NCI-H1092 (cell line): ENCODE measurements at places on chromosomes 3 and 15.

GRCh38 chr3:148631124-148631903 is 66.4 kb upstream of the AGTR1 start:
- DNase-seq: no peak

GRCh38 chr15:27598251-27599009 is 500.7 kb downstream of the OCA2 start:
- no peak for DNase-seq

DNA sequence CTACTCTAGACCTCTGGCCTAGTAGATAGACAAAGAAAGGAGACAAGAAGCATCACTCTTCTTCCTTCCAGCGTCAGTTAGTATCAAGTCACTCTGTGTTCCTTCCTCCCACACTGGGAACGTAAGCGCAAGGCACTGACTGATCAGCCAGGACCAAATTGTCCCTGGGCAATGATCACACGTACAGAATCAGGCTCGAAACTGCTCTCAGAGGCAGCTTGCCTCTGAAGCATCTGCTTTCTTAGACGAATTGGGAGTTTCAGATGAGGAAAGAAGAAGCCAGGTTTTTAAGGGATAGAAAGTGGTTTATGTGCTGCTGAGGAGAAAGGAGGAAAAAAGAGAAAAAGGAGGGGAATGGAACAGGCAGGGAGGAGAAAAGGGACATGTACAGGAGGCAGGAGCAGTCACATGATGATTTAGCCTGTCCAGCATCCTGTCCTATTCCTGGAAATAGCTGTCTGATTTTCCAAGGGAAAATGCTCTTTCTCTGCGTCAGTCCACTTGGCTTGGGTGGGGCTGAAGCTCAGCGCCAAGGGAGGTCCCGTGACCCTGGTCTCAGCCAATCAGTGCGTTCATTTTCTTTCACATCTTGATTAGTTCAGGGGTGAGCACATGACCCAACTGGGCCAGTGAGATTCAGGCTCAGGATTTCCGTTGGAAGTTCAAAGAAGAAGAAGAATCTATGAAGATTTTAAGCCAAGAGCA is 102.0 kb upstream of the PRICKLE2 start:
- DNase-seq: no peak

- no peak for DNase-seq
Observed at GRCh38 chr15:74464897-74465296, 3.9 kb upstream of the UBL7 start.

GRCh38 chr3:113227146-113227545 is 15.8 kb downstream of the BOC start:
- DNase-seq: no peak

GRCh38 chr15:78070049-78070700 is 7.3 kb downstream of the TBC1D2B start:
- DNase-seq: no peak

DNA sequence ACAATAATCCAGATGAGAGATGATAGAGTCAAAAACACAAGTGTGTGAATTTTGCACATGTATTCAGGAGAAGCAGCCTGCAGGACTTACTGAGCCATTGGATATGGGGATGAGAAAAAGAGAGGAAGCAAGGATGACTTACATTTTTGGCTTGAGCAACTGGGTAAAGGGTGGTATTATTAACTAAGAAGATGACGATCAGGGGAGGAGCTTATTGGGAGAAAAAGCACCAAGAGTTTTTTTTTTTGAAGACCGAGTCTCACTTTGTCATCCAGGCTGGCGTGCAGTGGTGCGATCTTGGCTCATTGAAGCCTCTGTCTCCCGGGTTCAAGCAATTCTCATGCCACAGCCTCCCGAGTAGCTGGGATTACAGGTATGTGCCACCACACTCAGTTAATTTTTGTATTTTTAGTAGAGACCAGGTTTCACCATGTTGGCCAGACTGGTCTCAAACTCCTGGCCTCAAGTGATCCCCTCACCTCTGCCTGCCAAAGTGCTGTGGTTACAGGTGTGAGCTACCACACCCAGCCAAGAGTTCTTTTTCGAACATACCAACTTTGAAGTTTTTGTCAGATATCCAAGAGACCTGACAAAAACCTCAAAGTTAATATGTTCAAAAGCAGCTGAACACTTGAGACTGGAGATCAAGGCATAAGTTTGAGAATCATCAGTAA is 14.8 kb upstream of the SH3BP5 start:
- no peak for DNase-seq

- DNase-seq: no peak
Observed at GRCh38 chr3:191070201-191070600, 128.8 kb upstream of the OSTN start.

GRCh38 chr15:56440214-56440770 is 24.6 kb downstream of the MNS1 start:
- no peak for DNase-seq

DNA sequence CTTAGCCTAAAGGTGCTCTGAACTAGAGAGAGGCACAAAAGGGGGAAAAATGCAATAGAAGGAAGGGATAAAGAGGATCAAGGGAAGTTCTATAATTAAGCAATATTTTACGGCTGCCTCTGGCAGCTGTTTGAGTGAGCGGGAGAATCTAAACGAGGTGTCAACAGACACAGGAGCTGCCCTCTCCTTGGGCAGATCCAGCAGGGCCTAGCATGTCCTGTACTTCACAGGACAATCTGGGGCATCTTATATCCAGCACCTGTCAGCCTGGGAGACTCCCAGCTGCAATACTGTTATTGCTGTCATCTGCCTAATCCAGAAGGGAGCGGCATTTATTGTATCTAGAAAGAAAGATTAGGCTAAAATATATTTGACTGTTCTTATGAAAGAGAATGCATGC is 68.9 kb downstream of the WWTR1 start:
- no peak for DNase-seq

DNA sequence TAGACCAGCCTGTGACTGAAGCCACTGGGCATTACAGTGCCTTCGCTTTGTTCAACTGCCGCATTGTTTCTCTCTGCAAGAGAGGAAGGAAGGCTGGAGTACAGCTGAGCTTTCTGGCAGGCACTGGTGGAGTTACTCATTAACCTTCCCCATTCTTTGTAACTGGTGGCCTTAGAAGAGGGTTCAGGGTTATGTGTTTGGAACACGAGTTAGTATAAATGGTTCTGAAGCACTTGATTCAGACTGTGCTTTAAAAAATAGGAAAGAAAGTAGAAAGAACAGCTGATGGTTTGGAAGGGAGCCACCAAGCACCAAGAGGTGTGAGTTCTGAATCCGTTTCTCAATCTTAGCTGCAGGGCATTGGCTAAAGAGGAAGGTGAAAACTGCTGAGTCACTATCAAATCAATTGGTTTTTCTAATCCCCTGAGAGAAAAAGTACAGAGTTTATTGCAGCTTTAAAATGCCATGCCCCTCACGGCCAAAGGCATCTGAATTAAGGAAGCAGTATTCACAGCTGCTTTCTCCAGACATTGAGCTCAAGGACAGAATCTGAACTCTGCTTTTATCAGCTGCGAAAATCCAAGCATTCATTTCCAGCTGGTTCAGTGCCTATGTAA is 3.6 kb downstream of the HGD start:
- no peak for DNase-seq

- DNase-seq: no peak
Observed at GRCh38 chr3:62785384-62785783, 89.8 kb downstream of the CADPS start.

DNA sequence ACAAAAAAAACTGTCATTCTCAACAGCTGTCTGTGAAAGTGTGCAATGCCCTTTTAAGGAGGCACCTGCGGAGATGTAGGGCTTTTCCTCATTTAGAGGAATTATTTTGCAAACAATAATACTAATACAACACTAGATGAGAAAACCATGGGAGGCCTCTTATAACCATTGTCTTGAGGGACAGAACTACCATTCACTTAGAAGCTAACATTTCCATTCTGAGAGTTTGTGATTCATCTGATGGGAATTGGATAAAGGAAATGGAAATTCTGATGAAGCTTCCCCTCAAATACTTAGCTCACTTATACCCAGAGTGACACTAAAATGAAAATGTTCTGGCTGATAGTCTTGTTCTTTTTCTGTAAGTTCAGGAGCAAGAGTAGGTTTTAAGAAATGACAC is 147.7 kb downstream of the CADPS start:
- DNase-seq: no peak

DNA sequence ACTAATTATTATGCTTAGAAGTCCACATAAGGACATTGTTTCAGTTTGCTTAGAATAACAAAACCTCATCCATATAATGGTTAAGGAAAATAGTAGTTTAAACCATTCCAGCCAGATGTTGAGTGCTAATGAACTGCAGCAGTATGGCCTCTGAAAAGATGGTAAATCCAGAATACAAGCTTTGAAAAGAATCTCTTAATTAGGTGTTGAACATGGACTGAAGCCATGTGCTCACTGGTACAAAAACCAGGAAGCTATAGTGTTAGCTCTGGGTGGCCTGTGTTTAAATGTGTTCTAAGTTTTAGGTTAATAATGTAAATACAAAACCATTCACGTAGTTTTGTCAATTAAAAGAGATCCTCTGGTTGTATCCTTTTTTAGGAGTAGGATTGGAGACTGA is 78.2 kb downstream of the GALK2 start:
- no peak for DNase-seq

DNA sequence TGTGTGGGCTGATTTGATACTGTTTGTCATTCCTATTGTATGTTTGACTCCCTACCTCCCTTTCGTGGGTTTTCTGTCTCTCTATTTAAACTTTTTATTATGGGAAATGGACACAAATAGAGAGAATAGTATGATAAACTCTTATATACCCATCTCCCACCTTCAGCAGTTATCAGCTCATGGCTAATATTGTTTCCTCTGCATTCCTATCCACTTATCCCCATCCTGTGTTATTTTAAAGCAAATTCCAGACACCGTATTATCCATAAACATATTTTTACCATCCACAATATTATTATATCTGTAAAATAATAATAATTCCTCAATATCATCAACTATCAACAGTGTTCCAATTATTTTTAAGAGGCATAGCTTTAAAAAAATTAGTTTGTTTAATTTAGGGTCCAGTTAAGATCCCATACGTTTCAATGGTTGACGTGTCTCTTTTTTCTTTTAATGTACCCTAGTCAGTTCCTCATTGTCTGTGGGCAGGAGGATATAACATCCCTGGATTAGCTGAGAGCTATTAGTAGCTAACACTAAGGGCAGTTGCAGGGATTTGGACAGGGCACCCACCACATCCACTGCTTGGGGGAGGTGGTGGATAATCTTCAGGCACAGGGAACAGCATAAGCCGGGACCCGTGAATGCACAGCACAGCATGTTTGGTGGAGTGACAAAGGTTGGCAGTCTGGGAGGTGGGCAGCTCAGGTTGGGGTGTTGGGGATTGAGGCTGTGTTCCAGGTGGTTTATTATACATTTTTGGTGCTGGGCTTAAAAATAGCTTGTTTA is 23.5 kb downstream of the PLCL2 start:
- no peak for DNase-seq

DNA sequence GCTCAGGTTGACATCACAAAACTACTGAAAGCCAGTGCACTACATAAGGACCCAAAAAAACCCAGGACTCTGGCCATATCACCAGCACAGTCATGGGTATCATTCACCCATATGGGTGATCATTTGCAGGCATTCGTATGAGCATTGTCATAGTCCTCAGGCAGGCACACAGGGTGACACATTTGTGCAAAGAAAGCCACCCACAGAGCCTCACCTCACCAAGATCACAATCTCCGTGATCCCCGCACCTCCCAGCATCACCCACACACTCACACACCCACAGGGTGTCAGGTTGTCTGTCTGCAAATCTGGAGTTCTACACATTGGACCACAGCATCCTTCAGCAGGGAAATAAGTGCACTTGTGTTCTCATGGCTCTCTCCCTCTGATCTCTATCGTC is 166.0 kb upstream of the LPP start:
- no peak for DNase-seq

GRCh38 chr15:80929689-80930088 is 59.9 kb downstream of the MESD start:
- DNase-seq: no peak

- DNase-seq: peak; percentile 16
Observed at GRCh38 chr3:170358042-170359010, 811 bp downstream of the SKIL start.

DNA sequence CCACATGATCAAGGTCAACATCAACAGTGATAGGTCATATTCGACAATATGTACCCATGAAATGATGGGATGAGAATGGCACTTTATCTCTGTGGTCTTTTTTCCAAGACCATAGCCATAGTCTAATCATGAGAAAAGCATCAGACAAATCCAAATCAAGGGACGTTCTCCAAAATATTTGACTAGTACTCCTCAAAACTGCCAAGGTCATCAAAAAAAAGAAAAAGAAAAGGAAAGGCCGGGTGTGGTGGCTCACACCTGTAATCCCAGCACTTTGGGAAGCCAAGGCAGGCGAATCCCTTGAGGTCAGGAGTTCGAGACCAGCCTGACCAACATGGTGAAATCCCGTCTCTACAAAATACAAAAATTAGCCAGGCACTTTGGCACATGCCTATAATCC is 318.3 kb downstream of the TAFA4 start:
- DNase-seq: no peak

DNA sequence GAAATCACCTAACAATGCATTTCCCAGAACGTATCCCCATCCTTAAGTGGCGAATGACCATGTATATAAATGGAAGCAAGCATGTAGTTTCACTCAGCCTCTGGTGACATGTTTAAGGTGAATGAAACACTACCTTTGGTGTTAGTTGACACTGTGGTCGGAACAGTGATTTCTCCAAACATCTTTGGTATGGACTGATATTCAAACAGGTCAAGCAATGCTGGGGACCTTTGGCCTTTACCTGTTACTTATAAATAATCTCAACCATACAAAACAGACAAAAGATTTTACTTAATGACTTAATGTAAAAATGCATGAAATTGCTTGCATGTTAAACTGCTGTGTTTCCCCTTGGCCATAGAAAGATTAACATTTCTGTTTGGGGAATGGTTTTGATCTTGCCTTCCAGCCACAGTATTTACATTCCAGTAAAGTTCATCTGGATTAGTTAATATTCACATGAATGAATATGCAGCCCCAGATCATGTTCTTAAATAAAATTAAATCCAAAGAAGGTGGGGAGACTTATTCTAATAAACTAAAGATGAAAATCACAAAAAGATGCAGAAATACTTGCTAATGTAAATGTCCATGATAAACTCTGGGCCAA is 74.4 kb upstream of the HES1 start:
- DNase-seq: no peak

DNA sequence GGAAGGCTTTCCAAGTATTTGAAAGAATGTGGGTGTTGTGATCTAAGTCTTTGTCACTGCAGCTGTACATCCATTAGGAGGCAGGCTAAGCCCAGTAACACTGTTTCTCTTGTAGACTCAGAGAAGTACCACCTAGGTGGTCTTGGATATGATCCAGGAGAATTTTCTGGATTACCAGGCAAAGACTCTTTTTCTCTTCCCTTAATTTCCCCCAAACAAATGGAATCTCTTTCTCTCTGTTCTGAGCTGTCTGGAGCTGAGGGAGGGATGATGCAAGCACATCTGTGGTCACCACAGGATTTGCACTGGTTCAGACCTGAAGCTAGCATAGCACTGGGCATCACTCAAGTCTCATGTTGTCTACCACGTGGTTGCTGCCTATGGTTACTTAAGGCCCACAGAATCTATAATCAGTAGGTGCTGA is 227.6 kb downstream of the NECTIN3 start:
- DNase-seq: no peak

GRCh38 chr15:36617529-36618196 is 38.2 kb downstream of the CDIN1 start:
- no peak for DNase-seq

GRCh38 chr3:20683910-20684309 is 497.9 kb upstream of the SGO1 start:
- no peak for DNase-seq

- DNase-seq: no peak
Observed at GRCh38 chr3:52240059-52240885, 1.3 kb upstream of the TWF2 start.

- no peak for DNase-seq
Observed at GRCh38 chr3:170725285-170725731, 139.4 kb upstream of the SLC7A14 start.

GRCh38 chr15:81558056-81558455 is 184.0 kb upstream of the TMC3 start:
- DNase-seq: no peak
